ENCODE measurements at places on chromosomes 3 and 15. TPM values are rescaled to one million over a fixed set of nuclear protein-coding genes. Genes with fewer than 3 reads are reported as not detected.
A peak's percentile ranks its signal among the peaks of the same experiment; 100 is the strongest.

DNA sequence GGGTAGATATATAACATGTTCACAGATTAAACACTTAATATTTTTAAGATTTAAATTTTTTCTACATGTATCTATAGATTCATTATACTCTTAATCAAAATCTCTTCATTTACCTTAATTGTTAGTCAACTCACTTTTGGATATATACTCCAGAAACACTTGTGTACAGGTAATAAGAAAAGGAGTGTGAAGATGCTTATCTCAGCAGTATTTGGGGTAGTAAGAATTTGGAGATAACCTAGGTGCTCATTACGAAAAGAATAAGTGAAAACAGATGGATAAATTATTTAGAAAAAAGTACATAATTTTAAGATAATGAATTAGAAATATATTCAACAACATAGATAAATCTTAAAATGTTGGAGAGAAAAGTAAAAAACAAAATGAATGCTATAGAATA, 226.5 kb upstream of the PLSCR5 start:
- H3K4me3 ChIP-seq = no peak overlapping the region
- no peaks in the 10 kb centered on the region for H3K27me3 ChIP-seq
- no peak overlapping the region for H3K27ac ChIP-seq
- H3K36me3 ChIP-seq = no peaks in the 10 kb centered on the region
- no peak for DNase-seq

Gene SKOR1
- total RNA-seq = 0.15 TPM

Gene MST1
- total RNA-seq = 6.1 TPM

Gene ARIH2
- total RNA-seq = 85.5 TPM

DNA sequence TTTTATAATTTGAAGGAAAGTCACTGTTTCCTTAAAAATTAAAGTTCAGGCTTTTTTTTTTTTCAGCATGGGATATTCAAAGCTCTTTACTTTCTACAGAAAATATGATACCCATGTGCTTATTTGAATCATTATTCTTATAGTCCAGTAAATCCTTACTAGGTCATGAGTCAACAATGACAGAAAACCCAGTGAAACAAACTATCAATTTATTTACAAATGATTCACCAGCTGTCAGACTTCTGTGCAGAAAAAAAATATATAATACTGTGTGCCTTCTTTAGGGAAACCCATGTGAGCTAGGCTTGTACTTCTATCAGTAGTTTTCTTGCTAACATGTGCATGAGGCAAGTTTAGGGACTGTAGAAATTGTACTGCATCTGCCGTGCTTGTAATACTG, 1.2 kb downstream of the ACP3 start:
- no peak for DNase-seq
- peaks cover 2% of the 10 kb centered on the region for H3K27me3 ChIP-seq
- H3K36me3 ChIP-seq = no peaks in the 10 kb centered on the region
- no peak overlapping the region for H3K27ac ChIP-seq

Gene NGLY1
- total RNA-seq = 29.6 TPM

DNA sequence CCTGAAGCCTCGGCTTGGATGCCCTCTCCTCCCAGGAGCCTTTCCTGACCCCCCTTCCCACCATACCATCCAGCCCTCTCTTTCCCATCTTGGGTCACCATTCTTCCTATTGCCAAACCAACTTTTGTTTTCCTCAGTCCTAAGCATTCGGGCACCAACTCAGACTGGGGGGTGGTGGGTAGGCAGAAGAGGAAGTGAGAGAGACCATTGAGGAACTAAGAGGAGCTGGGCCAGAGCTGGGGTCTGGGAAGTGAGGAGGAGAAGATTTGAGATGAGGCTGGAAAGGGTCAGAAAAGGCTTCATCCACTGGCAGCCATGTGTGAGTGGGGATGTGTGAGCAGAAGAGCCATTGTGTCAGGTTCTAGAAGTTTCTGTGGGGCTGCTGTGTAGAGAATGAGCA, 37.7 kb downstream of the TKT start:
- no peak for DNase-seq
- no peaks in the 10 kb centered on the region for H3K27me3 ChIP-seq
- H3K36me3 ChIP-seq = no peaks in the 10 kb centered on the region
- H3K27ac ChIP-seq = no peak overlapping the region
- no peak overlapping the region for H3K4me3 ChIP-seq

Gene CEP63
- 24.9 TPM for total RNA-seq

- DNase-seq = peak; percentile 22
- no peaks in the 10 kb centered on the region for H3K27me3 ChIP-seq
- no peaks in the 10 kb centered on the region for H3K36me3 ChIP-seq
- H3K27ac ChIP-seq = no peak overlapping the region
Measured at GRCh38 chr3:62529230-62529629, 155.9 kb upstream of the FEZF2 start.

DNA sequence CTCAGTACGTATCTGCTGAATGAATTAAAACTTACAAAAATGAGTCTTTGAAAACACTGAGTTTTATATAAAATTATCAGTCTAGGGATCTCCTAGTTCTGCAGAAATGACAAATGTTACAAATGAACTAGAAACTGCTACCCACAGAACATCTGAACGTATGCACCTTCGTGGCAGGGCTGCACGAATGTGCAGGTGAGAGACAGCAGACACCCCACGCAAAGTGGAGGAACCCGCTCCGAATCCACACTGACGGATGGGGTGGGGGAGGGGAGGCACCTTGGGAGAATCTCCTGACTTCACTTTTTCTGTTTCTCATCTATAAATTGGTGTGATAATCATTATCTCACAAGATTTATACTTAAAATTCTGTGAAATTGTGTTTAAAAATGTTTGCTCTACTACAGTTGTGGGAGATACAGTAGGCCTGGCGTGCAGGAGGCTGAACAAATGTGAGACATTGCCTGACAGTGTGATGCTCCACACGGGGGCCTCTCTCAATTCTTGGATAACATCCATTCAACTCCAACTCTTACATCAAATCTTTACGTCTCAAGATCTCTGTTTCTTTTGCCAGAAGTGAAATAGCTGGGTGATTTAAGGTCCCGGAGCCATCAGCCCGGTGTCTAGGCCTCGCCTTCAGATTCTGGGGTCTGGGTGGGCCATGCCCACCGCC, 86.9 kb downstream of the ATP10A start:
- H3K27ac ChIP-seq = no peak overlapping the region
- no peak for DNase-seq
- H3K4me1 ChIP-seq = no peaks in the 10 kb centered on the region
- no peaks in the 10 kb centered on the region for H3K36me3 ChIP-seq
- H3K4me3 ChIP-seq = no peak overlapping the region

Gene ANP32A
- total RNA-seq = 169 TPM

Gene USF3
- total RNA-seq = 10.9 TPM

Gene FGF12
- total RNA-seq = 2.5 TPM

Gene IQCF6
- not detected for total RNA-seq

- no peaks in the 10 kb centered on the region for H3K36me3 ChIP-seq
- no peak for DNase-seq
Measured at GRCh38 chr3:34886443-34886842, 752.9 kb upstream of the ARPP21 start.

DNA sequence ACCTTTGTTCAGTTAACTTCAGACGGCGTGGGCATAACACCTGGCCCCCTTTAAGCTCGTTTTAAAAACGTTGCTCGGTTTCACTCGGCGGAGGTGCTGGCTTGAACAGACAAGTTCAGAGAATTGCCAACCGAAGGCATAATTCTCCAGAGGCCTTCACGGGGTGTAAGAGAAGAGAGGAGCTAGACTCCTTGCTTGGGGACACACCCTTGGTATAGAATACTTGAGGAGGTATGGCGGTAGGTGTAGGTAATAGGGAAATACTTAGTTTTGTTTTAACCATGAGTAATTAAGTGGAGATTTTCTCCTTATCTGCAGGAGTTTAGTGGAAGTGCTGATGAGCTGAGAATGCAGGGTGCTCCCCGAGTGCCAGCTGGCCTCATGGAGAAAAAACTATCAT, 921 bp downstream of the FBXL2 start:
- DNase-seq = peak; percentile 32
- no peaks in the 10 kb centered on the region for H3K27me3 ChIP-seq
- peak overlapping the region; percentile 22 for H3K27ac ChIP-seq
- peak overlapping the region; percentile 81 for H3K4me3 ChIP-seq
- H3K4me1 ChIP-seq = peaks cover 11% of the 10 kb centered on the region
- H3K36me3 ChIP-seq = no peaks in the 10 kb centered on the region
